ENCODE measurements at places on chromosomes 6 and 20. TPM values are rescaled to one million over a fixed set of nuclear protein-coding genes. Genes with fewer than 3 reads are reported as not detected.

DNA sequence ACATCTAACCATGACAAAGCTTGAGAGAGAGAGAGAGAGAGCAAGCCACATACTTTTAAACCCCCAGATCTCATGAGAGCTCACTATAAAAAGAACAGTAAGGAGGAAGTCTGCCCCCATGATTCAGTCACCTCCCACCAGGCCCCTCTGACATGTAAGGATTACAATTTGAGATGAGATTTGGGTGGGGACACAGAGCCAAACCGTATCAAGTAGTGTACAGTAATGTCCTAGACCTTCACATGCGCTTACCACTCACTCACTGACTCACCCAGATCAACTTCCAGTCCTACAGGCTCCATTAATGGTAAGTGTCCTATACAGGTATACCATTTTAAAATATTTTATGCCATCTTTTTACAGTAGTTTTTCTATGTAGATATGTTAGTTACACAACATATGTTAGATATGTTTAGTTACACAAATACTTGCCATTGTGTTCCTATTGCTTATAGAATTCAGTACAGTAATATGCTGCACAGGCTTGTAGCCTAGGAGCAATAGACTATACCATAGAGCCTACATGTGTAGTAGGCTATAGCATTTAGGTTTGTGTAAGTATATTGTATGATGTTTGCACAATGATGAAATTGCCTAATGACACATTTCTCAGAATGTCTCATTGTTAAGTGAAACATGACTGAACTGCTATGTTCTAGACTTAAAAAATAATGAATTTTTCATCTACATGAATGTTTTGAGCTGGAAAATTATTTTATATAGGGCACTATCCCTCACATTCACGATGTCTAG is 11.7 kb downstream of the TSPYL1 start:
- no peak for DNase-seq

DNA sequence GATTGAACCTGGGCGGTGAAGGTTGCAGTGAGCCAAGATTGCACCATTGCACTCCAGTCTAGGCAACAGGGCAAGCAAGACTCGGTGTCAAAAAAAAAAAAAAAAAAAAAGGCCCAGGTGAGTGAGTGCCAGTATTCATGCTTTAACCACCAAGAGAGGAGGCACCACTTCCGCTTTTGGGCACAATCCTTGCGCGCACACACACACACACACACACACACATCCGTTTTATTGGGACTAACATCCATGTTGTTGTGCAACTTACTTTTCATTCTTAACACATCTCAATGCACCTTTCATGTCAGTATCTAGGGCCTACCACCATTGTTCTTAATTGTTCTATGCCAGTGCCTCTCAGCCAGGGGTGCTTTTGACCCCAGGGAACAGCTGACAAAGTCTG is 263.0 kb downstream of the CDC5L start:
- DNase-seq, result no peak

GRCh38 chr6:148868901-148869300 is 122.1 kb downstream of the UST start:
- DNase-seq, result no peak

DNA sequence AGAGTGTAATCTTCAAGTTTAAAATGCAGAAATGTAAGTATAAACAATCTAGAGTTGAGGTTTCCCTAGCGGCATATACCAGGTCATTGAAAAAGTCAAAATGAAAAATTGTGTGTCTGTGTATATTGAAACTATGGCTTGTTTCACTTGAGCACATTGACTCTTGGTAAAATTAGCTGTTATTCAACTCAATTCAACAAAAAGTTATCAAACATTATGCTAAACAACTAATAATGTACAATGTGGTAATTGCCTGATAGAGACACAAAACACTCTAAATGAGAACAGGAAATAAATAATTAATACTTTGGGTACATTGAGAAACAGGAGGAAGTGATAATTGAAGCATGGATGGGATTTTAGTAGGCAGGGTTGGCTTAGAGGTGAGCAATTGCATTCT is 444.8 kb downstream of the CDKAL1 start:
- DNase-seq, result no peak

DNA sequence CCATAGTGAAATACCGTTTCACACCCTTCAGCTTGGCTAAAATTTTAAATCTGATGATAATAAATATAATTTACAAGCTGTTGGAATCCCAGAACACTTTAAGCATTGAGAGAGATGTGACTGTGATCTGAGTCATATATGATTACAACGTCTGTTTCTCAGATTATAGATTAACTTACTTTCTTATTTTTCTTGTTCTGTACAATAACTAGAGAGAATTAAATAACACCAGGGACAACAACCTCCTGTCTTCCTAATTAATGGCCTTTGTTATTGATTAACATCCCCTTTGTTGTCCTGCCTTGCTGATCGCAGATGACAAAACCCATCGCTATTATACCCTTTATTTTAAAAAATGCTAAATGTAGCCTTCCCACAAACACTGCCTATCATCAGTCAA is 87.8 kb upstream of the EZR start:
- DNase-seq, result no peak

The OPRL1 gene
- 0.81 TPM for total RNA-seq

The MAP3K4 gene
- total RNA-seq, result 17.8 TPM

The CDH26 gene
- total RNA-seq, result not detected
